Memory B cell (primary cell): ENCODE measurements at places on chromosomes 5 and 9.

GRCh38 chr5:53358794-53359193 lies 121.6 kb upstream of the FST start:
- no peak for DNase-seq

GRCh38 chr5:63843190-63843589 lies 119.1 kb downstream of the HTR1A start:
- DNase-seq = no peak

GRCh38 chr5:168847511-168848073 lies 268.4 kb upstream of the PANK3 start:
- DNase-seq = no peak

- DNase-seq = no peak
Observed at GRCh38 chr9:89008055-89008743, 16.9 kb downstream of the S1PR3 start.

- DNase-seq = no peak
Observed at GRCh38 chr5:119028575-119028974, 40.2 kb upstream of the DTWD2 start.
